Mesenteric fat pad (tissue), 1 donor: ENCODE measurements at places on chromosomes 4 and X. TPM values are rescaled to one million over a fixed set of nuclear protein-coding genes. Genes with fewer than 3 reads are reported as not detected.

The CHRNA9 gene
- not detected for total RNA-seq

The TDO2 gene
- total RNA-seq: not detected

The MAGEE1 gene
- total RNA-seq: 1.2 TPM

The CYSLTR1 gene
- total RNA-seq: 4.7 TPM

The TXK gene
- total RNA-seq: 1.6 TPM

The CLTRN gene
- not detected for total RNA-seq

The GRK4 gene
- 6.0 TPM for total RNA-seq

The FAT1 gene
- 50.3 TPM for total RNA-seq

The ITIH6 gene
- not detected for total RNA-seq

The FTSJ1 gene
- total RNA-seq: 40.4 TPM

DNA sequence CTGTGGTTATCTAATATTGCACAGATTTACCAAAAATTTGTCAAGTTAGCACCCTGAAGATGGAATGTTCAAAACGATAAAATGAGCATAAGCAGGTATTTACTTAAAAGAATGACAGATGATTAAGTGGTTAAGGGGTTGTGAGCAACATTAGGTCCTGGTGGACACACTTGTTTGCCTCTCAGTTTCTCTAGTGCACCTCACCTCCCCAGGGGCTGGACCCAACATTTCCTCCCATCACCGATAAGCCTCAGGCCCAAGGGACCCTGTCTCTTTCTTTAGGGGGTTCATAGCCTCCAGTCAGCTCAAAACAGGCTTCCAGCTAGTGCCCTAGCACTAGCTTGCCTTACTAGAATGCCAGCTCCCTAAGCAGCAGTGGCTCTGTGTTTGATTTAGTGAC is 88.0 kb downstream of the ATP11C start:
- DNase-seq: no peak

DNA sequence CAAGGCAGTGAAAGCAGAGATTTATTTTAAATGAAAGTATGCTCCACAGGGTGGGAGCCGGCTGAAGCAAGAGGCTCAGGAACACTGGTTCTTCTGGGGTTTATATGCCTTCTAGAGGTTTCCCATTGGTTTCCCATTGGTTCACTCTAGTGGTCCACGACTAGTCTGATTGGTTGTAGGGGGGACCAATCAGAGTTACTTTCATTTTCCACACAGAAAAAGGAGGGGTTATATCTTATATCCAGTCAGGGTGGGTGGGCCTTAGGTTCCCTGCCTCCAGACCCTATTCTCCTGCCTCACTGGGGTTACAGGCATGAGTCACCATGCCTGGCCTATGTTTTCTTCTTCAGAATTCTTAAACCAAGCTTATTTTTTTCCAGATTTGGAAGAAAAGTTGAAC is 101.6 kb downstream of the KLHL8 start:
- DNase-seq: no peak

DNA sequence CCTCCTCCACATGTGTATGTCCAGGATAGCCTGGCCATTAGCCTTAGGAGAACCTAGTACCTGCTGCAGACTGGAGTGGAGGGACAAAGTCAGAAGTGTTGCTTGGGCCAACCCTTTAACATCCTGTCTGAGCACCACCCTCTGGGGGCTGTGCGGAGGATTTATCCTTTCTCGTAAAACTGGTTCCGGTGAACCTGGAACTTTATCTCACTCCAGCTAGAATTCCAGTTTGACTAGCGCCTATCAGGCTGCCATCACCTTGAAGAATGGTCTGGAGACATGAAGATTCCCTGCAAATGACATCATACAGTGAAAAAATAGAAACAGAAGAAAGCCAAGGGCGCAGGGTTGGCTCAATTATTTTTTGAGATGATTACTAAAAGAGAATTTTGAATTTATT is 4.0 kb downstream of the TCEAL8 start:
- DNase-seq: no peak

DNA sequence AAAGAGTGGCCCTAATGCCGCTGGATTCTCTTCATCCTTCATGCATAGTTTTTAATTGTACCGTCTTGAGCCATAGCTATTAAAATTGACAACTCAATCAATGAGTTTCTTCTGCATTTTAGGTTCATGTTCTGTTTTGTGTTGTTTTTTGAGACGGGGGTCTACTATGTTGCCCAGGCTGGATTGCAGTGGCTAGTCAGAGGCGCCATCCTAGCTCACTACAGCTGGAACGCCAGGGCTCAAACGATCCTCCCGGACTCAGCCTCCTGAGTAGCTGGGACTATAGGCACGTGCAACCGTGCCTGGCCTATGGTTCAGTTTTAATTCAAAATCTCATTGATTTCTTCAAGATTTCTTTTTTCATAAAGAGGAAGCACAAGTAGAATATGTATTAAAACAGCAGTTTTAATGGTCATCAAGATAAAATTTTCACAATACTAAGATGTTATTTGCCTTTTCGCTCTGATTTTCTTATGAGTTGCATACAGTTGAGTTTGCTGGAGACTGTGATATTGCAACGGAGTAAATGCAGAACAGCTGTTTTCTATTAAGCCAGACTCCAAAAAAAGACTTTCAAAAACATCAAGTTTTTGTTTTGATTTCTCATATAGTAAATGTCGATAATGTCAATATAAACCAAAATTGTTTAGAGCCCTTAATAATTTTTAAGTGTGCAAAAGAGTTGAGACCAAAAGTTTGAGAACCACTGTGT is 1.1 kb upstream of the STX18 start:
- no peak for DNase-seq

DNA sequence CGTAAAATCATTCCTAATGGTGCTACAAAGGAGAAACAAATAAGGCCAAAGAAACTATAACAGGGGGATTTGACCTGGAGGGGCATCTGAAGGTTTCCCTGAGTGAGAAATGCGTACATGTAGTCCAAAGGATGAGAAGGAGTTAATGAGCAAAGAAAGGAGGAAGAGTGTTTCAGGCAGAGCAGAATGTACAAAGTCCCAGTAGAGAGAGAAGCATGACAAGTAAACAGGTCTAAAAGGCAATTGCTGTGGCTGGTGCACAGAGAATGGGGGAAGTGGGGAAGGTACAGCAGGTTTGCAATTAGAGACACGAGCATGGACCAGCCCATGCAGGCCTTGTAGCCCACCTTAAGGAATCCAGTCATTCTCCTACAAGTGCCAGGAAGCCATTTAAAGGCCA is 145.5 kb downstream of the TSPAN5 start:
- DNase-seq: no peak

DNA sequence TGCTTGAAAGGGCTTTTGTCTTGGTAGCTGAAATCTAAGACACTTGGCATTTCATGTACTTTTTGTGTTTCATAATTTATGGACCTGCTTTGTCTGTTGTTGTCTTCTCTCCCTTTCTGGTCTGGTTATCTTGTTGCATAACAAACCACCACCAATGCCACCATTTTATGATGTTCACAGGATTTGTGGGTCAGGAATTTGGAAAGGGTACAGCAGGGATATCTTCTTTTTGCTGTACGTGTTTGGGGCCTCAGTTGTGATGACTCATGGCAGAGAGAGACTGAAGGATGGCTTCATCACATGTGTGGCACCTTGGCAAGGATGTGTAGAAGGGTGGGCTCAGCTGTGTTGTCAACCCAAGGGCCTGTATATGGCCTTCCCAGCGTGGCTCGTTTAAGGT is 35.2 kb downstream of the KDM6A start:
- DNase-seq: no peak

GRCh38 chr4:18535948-18536347 is 514.4 kb upstream of the LCORL start:
- DNase-seq: no peak

- DNase-seq: no peak
These were observed 577 bp upstream of the PIM2 start for GRCh38 chrX:48919360-48919841.

- DNase-seq: no peak
These were observed 35.0 kb downstream of the QDPR start for GRCh38 chr4:17476853-17477252.

DNA sequence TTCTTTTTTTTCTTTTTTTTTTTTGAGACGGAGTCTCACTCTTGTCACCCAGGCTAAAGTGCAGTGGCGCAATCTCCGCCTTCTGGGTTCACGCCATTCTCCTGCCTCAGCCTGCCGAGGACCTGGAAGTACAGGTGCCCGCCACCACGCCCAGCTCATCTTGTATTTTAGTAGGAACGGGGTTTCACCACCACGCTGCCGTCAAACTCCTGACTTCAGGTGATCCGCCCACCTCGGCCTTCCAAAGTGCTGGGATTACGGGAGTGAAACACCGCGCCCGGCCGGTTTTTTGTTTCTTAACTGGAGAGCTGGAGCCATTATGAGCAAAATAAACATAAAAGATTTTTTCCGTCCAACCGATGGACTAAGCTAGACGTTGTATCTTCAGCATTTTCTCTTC is 1.9 kb upstream of the WDR17 start:
- DNase-seq: no peak

DNA sequence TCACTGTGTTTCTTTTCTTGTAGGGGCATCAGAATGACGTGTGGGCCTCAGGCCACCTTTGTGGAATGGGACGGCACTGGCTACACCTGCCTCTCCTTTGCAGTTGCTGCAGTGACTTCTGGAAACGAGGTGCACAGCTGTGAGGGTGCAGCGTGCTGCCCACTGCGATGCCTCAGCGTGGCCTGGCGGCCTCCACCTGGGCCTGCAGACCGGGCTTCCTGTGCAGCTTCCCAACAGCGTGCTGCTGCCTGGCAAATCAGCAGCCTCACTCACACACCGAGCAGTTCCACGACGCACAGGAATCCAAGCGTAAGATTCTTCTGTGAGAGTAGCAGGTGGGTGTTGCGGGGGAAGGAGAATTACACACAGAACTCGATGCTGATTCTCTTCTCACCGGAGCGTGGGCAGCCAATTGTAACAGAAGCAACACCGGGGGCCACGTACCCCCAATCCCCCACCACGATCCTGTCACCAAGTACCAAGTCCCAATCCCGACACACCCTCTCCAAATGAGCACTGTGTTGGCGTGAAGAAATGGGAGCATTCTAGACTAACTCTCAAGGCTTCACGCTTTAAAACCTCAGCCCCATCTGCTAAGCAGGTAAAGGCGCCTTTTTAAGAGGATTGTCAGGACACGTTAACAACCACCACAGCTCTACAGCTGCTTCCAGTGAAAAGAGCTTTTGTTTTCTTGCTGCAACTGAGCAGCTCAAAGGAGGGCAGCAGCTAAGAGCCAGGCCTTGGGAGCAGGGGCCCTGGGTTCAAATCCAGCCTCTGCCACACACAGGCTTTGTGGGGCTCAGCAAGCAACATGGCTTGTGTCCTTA is 16.9 kb downstream of the WDR1 start:
- DNase-seq: no peak

DNA sequence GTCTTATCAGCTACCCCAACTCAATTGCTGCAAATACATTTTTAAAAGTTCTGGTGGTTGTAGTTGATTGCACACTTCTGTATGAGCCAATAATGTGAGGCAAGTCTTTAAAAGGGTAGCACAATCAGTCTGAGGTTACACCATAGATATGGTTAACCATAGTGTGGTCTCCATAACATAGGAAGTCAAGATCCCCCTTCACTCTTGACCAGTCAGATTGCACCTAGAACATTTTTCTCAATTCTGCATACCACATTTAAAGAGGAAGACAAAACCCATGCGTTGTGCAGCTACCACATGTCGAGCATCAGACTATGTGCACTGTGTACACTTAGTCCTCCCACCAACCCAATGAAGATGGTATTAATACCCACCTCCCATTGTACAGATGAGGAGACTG is 26.5 kb upstream of the CYBB start:
- DNase-seq: no peak

DNA sequence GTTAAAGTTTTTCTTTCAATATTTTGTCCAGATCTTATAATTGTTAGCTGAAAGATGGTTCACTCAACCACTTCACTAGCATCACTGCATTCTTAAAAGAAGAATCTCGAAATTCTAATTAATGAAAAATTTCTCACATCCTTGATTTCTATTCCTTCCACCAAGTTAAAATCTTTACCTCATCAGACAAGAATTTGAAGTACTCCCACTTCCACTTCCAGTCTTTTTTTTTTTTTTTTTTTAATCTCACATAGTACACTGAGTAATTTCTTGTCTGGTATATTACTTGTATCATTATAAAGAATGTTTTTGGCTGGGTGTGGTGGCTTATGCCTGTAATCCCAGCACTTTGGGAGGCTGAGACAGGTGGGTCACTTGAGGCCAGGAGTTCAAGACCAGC is 73.2 kb downstream of the FBXW7 start:
- DNase-seq: no peak

DNA sequence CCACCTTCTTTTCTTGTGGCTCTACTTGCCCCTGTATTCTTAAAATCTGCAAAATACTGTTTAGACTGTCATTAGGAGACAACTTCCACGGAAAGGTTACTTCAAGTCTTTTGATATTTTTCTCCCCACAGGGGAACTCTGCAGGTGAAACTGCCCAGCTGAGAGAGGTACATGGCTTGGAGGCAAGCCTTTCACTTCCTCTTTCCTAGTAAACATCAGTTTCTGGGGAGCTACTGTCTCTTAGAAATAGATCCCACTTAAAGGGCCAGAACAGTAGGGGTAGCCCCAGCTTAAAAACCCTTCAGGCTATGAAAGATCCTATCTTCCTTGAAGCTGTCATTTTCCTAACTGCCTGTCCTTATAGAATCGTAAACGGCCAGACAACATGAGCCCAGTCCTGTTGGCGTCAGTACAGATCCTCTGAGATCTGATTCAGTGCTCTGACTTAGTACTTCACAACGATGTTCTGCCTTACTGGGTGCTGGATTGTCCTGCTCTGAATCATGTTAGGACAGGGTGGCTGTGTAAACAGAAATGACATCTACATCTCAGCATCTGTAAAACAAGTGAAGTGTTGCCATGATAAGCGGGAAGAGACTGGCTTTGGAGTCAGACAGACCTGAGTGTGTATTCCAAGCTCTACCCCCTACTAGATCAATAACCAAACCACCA is 102.1 kb downstream of the ITIH6 start:
- DNase-seq: no peak

DNA sequence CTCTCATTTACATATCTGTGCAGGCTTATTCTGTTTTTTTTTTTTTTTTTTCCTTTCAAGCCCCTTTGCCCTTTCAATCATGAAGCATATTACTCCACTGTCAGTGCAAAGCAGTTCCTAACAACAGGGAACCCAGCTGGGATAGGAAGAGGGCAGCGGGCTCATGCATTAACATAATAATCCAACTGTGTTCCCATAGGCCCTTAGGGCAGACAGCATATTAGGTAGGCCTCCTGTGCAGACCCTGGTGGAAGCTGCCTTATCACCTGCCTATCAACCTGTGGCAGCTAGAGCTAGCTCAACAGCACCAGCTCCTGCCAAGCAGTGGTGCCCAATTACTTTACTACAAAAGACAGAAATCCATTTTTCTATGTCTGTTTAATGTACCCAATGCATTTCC is 49.3 kb downstream of the SLC10A7 start:
- no peak for DNase-seq

- DNase-seq: no peak
These were observed 250.8 kb downstream of the ARHGAP24 start for GRCh38 chr4:85725721-85726170.

GRCh38 chr4:110055158-110055768 is 142.6 kb downstream of the EGF start:
- DNase-seq: no peak

- DNase-seq: no peak
These were observed 56.3 kb upstream of the LNX1 start for GRCh38 chr4:53647547-53647946.
